ENCODE measurements at places on chromosomes 5 and 9.
A peak's percentile ranks its signal among the peaks of the same experiment; 100 is the strongest.

DNA sequence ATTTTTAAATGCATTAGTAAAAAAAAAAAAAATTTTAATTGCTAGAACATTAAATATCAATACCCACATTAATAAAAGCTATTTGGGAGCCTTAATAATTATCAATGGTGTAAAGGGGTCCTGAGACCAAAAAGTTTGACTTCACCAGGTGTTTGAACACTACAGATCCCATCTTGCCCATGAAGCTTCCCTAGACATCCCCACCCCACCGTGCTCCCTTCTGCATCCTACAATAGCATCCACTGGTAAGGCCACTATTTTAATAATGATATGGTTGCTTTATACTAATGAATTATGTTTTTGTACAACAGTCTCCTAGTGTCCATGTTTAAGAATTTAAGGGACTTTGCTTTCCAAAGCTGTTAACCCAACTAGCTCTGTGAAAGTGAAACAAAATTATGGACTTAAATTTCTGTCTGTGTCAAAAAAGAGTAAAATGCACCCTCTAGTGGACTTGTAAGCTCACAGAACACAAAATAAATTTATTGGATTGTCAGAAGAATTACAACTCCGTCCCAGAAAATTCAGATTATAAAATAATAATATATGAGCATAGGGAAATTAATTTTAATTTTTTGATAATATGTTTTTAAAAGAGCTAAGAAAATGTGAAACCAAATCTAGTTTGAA lies 76.0 kb downstream of the ARL15 start:
- no peak for DNase-seq

GRCh38 chr9:727767-728166 lies 113.7 kb upstream of the DMRT1 start:
- no peak for DNase-seq

GRCh38 chr9:111514967-111515366 lies 10.0 kb upstream of the ZNF483 start:
- no peak for DNase-seq

DNA sequence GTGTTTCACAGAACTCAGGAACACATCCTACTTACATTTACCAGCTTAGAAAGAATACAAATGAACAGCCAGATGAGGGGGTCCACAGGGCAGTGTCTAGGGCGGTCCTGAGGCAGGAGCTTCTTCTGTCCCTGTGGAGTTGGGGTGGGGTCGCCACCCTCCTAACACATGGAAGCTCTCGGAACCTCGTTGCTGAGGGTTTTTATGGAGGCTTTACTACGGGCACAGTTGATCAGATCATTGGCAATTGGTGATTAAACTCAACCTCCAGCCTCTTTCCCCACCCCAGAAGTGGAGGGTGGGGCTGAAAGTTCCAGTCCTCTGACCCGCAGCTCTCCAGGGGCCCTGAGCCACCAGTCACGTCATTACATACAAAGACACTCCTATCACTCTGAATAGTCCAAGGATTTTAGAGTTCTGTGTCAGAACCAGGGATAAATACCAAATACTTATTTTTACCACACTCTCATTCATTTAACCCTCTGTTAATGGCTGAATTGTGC lies 156.9 kb downstream of the COL23A1 start:
- DNase-seq: no peak

- DNase-seq: no peak
These were observed 29.2 kb upstream of the GLRA1 start for GRCh38 chr5:151953833-151954232.

- DNase-seq: no peak
These were observed 95.3 kb upstream of the VLDLR start for GRCh38 chr9:2526071-2526828.

GRCh38 chr9:14654932-14655331 lies 38.3 kb downstream of the ZDHHC21 start:
- DNase-seq: no peak

DNA sequence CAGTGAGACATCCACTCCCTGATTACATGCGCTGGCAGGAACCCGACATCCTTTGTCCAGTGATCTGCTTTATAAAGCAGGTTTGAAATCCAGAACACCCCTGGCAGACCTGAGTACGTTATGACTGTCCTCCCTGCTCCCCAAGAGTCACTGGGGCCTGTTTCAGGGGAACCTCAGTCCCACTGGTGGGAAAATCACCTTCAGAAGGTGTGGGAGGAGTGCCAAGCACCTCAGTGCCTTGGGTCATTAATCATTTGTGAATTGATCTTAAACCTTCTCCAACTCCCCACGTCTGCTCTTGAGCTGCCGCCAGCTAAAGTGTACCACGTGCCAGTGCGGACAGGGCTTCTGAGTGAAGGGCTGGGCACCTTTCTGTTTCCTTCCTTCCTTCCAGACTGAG lies 16.2 kb downstream of the SLC6A3 start:
- no peak for DNase-seq

GRCh38 chr5:144206141-144206540 lies 35.5 kb downstream of the KCTD16 start:
- no peak for DNase-seq

DNA sequence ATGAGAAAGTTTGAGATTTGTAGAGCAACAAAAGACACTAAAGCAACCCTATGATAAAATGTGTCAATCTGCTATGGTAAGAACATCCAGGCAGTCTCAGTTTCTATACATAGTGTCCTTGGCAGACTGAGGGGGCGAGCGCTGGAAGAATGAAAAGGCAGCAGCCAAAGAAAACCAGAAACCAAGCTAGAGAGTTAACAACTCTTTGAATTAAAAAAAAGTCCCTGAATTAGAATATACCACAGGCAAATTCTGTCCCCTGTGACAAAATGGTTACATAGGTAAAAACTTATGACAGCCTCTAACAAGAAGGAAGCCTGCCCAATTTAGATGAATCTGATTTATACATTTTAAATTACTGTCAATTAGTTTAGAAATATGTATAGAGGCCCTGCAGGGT lies 106.7 kb downstream of the OXCT1 start:
- no peak for DNase-seq

GRCh38 chr5:111735583-111736270 lies 21.3 kb downstream of the NREP start:
- DNase-seq: no peak

- DNase-seq: no peak
These were observed 37.7 kb upstream of the MRPS30 start for GRCh38 chr5:44770780-44771717.

DNA sequence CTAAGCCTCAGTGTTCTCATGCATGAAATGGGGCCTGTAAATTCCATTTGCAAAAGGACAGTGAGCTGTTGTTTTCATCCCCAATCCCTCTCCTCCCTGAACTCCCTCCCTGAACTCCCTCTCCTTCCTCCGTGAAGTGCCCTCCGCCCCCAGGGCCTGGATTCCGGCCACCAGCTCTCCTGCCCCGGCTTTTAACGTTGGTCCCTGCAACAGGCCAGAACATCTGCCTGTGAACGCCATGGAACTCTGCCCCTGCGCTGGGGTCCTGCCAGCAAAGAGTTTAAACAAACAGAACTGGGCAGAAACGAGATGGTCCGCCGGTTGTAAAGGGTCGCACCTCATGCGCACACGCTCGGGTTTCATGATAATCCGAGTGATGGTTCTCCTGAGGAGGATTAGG lies 62.4 kb downstream of the SMIM23 start:
- DNase-seq: no peak

GRCh38 chr9:37952731-37953130 lies 48.8 kb upstream of the SLC25A51 start:
- DNase-seq: no peak

DNA sequence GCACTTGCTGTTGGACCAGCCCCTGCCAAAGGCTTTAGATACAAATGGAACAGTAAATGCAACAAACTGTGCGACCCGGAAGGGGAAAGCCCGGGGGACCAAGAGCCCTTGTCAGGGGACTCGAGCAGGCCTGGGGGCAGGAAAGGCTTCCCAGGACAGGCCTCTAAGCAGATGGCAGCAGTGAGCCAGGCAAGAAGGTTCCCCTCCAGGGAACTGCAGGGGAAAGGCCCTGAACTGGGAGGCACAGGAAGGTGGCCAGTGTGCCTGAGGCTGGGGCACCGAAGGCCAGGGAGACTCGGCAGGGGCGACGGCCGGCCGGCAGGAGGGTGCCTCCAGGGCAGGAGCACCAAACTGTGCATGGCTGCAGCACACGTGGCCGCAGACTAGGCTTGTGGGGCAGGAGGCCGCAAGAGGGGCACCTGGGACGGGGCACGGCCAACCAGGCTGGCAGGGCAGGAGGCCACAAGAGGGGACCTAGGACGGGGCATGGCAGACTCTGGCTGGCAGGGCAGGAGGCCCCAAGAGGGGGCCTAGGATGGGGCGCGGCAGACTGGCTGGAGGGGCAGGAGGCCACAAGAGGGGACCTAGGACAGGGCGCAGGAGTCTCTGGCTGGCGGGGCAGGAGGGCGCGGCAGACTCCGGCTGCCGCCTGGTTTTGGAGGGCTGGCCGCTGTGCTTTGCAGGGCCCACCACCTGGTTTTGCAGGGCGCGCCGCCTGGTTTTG lies 10.0 kb downstream of the VAV2 start:
- no peak for DNase-seq

- DNase-seq: no peak
These were observed 5.7 kb upstream of the STING1 start for GRCh38 chr5:139488260-139488659.

DNA sequence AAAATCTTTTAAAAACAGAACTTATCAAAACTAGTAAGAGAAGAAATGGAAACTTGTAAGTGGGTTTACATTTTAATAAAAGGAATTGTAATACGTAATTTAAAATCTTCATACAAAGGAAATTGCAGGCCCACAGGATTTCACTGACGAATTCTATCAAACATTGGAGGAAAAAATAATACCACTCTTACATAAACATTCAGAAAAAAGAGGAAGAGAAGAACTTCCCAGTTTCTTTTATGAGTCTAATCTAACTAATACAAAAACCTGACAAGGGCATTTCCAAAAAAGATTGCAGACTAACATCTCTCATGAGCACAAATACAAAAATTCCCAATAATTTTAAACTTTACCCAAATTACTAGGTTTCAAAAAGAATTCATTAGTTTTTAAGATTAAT lies 149.0 kb downstream of the RANBP17 start:
- no peak for DNase-seq

DNA sequence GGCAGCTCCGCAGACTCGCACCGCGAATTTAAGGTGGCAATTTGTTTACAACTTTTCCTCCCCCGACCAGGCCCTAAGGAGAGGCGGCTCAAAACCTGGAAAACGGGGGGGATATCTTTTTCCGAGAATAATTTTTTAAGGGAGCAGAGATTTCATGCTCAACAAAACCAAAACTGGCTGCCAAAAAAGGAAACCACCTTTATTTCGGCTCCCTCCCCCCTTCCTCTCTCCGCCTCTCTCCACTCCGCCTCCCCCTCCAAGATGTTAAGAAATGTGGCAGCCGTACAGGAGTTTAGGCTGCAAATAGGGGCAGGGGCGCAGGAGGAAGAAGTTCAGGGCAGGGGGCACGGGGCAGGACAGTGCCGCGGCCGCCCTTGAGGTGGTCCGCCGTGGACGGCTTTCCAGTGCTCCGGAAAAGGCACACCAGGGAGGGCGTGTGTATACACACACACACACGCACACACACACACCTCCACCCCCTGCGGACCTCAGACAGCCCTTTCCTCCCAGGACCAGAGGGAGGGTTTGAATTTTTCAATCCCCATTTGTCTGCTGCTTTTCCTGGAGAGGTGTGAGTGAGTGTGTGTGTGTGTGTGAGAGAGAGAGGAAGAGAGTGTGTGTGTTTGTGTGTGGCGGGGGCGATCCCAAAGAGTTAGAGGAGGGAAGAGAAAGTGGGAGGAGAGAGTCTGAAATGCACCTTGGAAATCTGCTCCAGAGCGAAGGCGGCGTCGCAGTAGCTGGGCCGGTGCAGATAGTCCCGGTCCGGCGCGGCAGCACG lies 9.1 kb downstream of the PTCH1 start:
- DNase-seq: peak; percentile 10

Data from activated T-helper 1 cell treated with anti-CD3 and anti-CD28 coated beads, Interleukin-2, amount 50 U/mL, for 16 hours (primary cell).